ENCODE measurements at places on chromosomes 6 and 20. TPM values are rescaled to one million over a fixed set of nuclear protein-coding genes. Genes with fewer than 3 reads are reported as not detected.

DEFB121 gene
- not detected for total RNA-seq

GABRR2 gene
- 0.73 TPM for total RNA-seq

CST2 gene
- total RNA-seq: not detected

MAFB gene
- 0.23 TPM for total RNA-seq

SLC22A2 gene
- total RNA-seq: not detected

FOXQ1 gene
- total RNA-seq: not detected

ZBTB24 gene
- total RNA-seq: 14.1 TPM

ADTRP gene
- total RNA-seq: 59.1 TPM

MUC21 gene
- total RNA-seq: not detected

SMLR1 gene
- total RNA-seq: not detected

THBD gene
- total RNA-seq: 0.13 TPM

FAXC gene
- 0.22 TPM for total RNA-seq
